Amniotic epithelial cell (primary cell): ENCODE measurements at places on chromosomes 4 and X.

- DNase-seq = no peak
Measured at GRCh38 chr4:67712000-67712625, 11.2 kb upstream of the UBA6 start.

- no peak for DNase-seq
Measured at GRCh38 chrX:39745818-39746217, 351.9 kb downstream of the BCOR start.

DNA sequence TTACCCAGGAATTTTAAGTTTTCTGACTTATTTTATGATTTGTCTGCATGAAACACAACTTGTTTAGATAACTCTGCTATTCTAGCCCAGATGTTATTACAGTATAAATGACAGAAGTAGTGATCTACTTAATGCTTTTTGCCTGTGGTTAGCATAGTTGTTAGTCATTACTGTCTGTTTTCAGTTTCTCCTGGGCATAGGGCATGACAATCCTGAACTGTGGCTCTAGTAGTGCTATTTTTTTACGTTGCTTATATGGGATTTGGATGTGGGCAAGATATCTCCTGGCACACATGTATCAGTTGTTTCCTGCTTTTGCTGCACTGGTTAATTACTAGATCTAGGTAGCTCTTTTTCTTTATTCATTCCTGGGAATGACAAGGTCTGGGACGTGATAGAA, 1005.8 kb downstream of the PCDH18 start:
- peak; percentile 33 for DNase-seq

- peak; percentile 29 for DNase-seq
Measured at GRCh38 chr4:121370729-121371325, 10.0 kb downstream of the QRFPR start.
